ENCODE measurements at places on chromosomes 1 and 21.

- DNase-seq: no peak
Measured at GRCh38 chr1:203722909-203723308, 42.1 kb upstream of the LAX1 start.

DNA sequence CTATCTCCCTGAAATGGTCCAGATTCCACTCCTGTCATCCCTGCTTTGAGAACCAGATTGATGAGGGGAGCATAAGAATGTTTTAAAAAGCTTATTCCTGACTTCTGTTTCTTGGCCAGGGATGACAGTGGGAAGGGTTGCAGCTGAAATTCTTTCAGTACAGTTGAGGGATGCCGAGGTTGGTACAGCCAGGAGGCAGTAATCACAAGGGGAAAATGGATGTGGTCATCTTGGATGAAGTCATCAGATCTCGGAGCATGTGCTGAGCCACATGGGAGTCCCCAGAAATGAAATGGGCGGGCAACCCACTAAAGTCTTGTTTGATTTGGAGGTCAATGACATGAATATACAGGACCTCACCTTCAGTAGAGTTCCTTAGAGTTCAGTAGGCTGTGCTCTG, 18.7 kb upstream of the PLA2G2E start:
- DNase-seq: no peak

DNA sequence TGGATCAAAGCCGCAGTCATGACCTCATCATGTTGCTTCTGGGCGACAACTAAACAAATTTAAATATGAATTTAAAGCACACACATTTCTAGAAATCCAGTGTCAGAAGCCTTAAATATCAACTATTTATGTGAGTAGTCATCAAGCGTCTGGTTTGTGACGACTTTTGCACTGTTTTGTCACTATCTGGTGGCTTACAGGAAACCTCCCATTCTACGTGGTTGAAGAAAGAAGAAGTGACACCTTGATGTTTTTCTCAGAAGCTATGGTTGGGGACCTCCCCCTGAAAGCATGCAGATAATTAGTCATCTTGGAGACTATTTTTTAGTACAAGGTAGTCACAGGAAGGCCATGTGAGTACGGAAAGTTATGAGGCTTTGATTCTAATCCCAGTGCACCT, 58.5 kb downstream of the TENT5C start:
- no peak for DNase-seq

DNA sequence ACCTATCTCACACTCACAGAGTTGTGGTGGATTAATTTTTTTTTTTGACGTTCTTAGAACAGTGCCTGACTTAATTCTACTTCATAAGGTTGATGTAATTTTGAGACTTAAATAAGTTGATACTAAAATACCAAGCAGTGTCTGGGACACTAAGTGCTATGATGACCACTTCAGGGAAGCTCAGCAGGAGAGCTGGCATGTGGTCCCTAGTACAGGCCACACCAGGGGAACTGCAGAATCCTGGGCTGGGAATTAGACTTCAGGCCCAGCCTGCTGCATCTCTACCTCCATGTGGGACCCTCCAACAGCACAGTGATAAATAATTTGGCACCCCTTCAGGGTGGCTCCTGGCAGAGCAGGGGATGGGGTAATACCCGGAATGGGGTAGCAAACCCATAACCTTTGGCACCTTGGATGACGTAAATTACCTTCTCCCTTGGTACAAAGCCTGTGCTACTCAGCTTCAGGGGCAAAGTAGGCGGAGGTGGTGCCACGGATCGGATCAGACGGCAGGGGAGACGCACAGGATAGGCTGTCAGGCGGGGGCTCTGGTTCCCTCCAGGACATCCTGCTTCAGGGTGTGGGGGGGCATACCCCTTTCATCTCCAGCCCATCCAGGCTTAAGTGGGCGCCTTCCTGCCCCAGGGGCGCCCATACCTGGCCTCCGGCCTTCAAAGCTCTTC, 4.8 kb downstream of the MFSD2A start:
- no peak for DNase-seq

- DNase-seq: no peak
Measured at GRCh38 chr1:243834130-243834529, 15.9 kb downstream of the AKT3 start.

- DNase-seq: no peak
Measured at GRCh38 chr1:178121883-178122282, 28.0 kb downstream of the RASAL2 start.

Data from HepG2 (cell line).